ENCODE measurements at places on chromosomes 13 and 19.

DNA sequence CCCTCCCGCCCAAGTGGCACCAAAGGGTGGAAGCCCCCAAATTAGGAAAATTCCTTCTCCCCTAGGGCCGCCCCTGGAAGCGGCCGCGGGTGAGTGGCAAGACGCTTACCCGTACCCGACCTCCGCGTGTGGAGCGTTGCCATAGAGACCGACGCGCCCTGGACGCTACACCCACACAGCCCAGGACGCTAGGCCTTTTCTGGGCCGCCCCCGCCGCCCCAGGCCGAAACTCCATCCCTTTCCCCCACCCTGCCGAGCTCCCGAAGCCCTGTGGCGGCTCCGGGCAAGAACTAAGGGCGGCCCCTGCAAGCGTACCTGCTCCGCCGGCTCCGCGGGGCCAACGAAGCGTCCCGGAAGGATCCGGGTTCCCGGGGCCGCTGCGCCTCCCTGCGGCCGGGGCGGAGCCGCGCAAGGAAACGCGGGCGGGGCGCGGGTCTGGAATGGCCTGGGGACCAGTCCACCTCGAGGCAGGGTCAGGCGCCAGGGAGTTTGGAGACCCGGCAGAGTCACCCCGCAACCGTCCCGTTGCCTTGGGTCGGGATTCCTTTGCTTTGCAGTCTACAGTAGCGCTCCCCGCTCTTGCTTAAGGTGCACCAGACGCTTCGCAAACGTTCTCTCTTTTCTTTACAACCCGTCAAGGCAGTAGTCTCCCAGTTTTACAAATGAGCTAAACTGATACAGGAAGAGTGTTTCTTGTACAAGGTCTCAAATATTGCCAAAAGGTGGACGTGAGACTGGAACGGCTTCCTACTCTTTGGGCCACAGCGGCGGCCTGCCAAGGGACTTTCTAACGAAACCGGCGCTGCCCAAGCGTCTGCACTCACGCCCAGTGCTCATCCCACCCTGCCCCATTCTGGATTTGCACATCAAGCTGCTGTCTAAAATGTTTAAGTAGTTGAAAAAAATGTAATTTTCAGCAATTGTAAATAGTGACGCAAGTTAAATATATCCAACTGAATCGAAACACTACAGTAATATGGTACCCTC is at the start of gene NEK5:
TSS of gene NEK5 (minus strand) at position 360 of the 987 bp plus-strand sequence. CDS start 1,591 bp downstream, outside the sequence.
- peak; percentile 40 for DNase-seq

DNA sequence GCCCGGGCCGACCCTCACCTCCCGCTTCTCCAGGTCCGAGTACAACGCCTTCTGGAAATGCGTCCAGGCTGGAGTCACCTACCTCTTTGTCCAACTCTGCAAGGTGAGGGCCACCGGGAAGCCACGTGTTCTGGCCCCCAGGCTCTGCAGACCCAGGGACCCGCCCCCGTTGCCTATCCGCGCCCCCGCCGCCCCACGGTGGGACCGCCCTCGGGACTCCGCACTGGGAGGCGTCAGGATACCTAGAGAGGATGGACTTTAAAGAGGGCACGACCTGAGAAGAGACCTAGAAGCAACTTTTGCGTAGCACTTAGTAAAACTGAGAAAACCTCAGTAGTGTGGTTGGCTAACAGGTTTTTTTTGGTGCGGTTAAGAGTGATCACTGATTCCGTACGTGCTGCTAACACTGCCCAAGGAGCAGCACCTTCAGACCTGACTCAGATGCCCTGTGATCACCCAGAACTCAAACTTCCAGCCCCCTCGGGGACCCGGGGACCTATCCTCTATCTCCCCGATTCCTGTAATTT is 492 bp downstream of the TMEM147 start:
- DNase-seq, result peak; percentile 67

- DNase-seq, result peak; percentile 43
Observed at GRCh38 chr13:36345438-36346221, 564 bp downstream of the SPART start.

GRCh38 chr19:30924670-30925069 is 424.6 kb downstream of the TSHZ3 start:
- DNase-seq, result no peak

DNA sequence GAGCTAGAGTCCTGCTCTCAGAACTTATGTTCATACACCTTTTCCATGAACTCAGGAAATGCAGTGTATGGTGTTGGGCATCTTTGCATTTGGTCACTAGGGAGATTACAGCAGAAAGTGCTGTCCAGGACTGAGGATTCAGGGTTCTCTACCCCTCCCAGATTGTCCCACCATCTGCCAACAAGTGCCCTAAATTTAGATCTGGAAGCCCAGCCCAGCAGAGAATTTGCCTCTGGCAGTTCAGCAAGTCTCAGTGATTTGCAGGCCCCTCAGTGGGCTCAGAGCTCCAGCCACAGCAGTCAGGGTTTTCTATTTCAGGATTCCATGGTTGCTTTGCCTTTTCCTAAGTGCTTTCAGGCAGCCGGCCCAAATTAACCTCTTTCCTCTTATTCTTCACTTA is 23.4 kb downstream of the CNFN start:
- DNase-seq, result no peak
